Activated CD8-positive, alpha-beta T cell treated with anti-CD3 and anti-CD28 coated beads, Interleukin-2, amount 10 ng/mL, durations not matched to agents 7 days and 5 days (primary cell): ENCODE measurements at places on chromosomes 6 and 20. TPM values are rescaled to one million over a fixed set of nuclear protein-coding genes. Genes with fewer than 3 reads are reported as not detected.

Gene EGFL8
- total RNA-seq, result 12.2 TPM

Gene TBC1D20
- 30.1 TPM for total RNA-seq

Gene RHAG
- total RNA-seq, result not detected

Gene BMP6
- total RNA-seq, result not detected

Gene DEFB124
- not detected for total RNA-seq

Gene SLC17A9
- total RNA-seq, result 57.8 TPM

Gene CTCFL
- total RNA-seq, result not detected

Gene CASS4
- 18.8 TPM for total RNA-seq

Gene RNF39
- not detected for total RNA-seq

Gene COL9A1
- not detected for total RNA-seq

Gene UNC93A
- not detected for total RNA-seq

Gene SPDEF
- total RNA-seq, result 0.13 TPM

Gene FUT9
- total RNA-seq, result not detected

Gene APOM
- total RNA-seq, result 5.1 TPM
